ENCODE measurements at places on chromosomes 5 and 9.

GRCh38 chr9:93224591-93224990 lies 40.7 kb downstream of the WNK2 start:
- DNase-seq: no peak

GRCh38 chr9:129258823-129259301 lies 80.8 kb upstream of the IER5L start:
- peak; percentile 21 for DNase-seq

- DNase-seq: no peak
Measured at GRCh38 chr5:16557477-16557876, 59.3 kb downstream of the RETREG1 start.

GRCh38 chr9:2257248-2257929 lies 242.2 kb downstream of the SMARCA2 start:
- no peak for DNase-seq

DNA sequence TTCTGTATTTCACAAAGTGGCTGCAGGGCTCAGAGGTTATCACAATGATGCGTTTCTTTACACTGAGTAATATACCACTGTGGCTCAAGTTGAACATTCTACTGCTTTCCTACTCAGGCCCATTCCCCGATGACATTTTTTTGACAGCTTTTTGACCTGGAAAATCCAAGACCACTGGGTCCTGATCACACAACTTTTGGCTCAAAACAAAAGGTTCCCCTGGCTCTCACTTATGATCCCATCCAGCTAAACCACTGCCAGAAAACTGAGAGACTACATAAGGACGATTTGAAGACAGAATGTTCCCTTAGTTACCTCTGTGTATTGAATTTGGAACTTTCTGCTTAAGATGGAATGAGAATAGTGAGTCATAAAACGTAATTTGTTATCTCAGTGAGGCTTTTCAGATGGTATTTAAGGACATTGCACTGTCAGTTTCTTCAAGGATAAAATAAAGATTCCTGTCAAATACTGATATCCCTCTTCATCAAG lies 78.0 kb upstream of the FBXL7 start:
- DNase-seq: no peak

- DNase-seq: no peak
Measured at GRCh38 chr9:36320466-36320865, 62.2 kb upstream of the GNE start.

DNA sequence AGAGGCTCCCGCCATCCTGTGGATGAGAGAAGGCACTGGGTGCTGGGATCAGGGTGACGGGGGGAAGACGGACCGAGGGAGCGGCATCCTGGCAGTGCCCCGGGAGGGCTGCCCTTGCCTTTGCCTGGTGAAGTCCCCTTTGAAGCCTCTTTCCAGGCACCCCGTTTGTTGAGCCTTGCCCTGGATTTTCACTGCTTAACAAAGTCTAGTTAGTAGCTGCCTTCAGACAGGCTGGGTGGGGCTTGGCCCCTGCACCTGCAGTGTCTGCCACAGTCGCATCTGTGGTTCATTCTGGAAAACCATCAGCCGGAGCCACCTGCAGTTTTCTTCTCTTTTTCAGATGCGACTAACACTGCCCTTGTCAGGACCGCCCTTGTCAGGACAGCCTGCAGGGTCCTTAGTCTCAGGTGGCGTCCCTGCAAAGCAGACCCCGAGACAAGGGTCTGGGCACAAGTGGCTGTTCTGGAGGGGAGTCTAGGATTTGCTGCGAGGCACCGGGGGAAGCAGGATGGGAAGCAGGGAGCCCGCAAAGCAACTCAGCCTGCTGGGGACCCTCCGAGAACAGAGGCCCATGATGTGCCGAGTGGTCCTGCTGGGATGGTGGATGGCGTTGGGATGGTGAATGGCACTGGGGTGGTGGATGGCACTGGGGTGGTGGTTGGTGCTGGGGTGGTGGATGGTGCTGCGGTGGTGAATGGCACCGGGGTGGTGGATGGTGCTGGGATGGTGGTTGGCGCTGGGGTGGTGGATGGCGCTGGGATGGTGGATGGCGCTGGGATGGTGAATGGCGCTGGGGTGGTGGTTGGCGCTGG lies 147.9 kb upstream of the COL5A1 start:
- DNase-seq: no peak

GRCh38 chr9:17075758-17076485 lies 58.9 kb upstream of the CNTLN start:
- no peak for DNase-seq

DNA sequence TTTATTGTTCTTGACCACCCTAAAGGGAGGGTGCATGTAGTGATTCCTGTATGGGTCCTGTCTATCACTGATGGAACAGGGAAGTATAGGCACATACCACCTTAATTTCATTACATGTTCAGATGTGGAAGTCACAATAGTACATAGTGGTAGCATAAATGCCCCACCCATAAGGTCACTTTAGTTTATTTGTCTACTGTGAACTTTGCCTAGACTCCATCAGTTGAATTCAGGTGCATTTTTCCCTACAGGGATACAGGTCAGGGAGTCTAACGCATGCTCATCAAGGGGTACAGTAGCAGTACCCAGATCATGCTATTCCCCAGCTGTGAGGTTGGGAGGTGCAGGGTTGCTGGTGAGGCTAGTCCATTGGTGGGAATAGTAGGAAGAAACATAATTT lies 175.0 kb downstream of the MEF2C start:
- DNase-seq: no peak

- no peak for DNase-seq
Measured at GRCh38 chr5:56622141-56622540, 193.2 kb upstream of the MAP3K1 start.

- DNase-seq: no peak
Measured at GRCh38 chr5:103487218-103487617, 75.4 kb downstream of the NUDT12 start.

- no peak for DNase-seq
Measured at GRCh38 chr9:130233587-130233945, 32.0 kb upstream of the HMCN2 start.

- DNase-seq: no peak
Measured at GRCh38 chr5:92991581-92992067, 589.4 kb downstream of the NR2F1-AS1 start.

GRCh38 chr5:95284572-95285408 lies at the start of gene MCTP1:
Gene MCTP1, minus strand, starts transcription at chr5:95285094.
- DNase-seq: no peak

DNA sequence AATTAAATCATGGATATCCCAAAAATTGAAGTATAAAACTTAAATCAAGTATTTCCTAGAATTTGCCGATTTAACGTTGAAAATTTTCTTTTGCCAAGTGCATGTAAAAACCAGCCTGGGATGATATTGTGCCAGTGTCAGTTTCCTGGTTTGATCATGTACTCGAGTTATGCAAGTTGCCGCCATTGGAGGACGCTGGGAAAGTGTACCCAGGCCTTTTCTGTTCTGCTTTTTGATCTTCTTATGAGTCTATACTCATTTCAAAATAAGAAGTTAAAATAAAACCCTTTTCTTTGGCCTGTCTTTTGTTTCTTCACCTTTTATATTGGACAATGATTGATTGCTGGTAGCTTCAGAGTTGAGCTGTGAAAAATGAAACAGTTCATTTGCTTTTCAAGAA lies 93.1 kb upstream of the NFIL3 start:
- DNase-seq: no peak

- no peak for DNase-seq
Measured at GRCh38 chr9:89378541-89378940, 60.2 kb downstream of the SECISBP2 start.

GRCh38 chr9:115171921-115172388 lies 54.0 kb upstream of the TNC start:
- no peak for DNase-seq

- DNase-seq: peak; percentile 6
Measured at GRCh38 chr5:72523960-72524582, 16.9 kb upstream of the ZNF366 start.

GRCh38 chr9:127395497-127396252 lies 1.3 kb upstream of the SLC2A8 start:
- no peak for DNase-seq

DNA sequence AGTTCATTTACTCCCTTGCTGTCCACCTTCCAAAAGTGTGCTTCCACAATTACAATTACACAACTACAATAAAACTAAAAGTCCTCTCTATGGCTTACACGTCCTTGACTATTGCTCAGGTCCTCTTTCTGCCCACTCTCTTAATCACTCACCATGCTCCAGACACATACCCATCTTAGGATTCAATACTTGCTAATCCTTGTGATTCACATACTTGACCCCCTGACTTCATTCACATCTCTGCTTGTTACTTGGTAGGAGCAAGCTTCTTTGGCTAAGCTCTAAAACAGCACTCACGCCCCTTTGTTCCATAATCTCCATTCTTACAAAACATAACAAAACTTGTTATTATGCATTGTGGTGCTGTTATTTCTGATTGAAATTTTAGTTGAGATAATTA lies 215.8 kb downstream of the EDIL3 start:
- DNase-seq: no peak

DNA sequence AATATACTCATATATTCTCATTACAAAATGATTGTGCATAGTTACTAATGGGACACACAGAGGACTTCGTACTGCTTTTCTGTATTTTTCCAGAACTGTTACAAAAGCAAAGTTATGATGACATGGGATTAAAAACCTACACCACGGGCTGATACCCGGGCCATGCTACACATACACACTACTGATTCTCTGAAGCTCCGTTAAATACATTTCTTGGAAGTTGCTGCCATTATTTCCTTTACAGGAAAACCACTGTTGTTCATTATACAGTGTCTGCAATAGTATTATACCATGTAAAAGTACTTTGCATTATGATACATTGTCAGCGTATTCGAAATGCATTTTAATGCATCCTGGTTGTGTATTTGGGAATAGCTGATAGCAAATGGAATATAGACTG lies 32.5 kb downstream of the EBF1 start:
- no peak for DNase-seq

DNA sequence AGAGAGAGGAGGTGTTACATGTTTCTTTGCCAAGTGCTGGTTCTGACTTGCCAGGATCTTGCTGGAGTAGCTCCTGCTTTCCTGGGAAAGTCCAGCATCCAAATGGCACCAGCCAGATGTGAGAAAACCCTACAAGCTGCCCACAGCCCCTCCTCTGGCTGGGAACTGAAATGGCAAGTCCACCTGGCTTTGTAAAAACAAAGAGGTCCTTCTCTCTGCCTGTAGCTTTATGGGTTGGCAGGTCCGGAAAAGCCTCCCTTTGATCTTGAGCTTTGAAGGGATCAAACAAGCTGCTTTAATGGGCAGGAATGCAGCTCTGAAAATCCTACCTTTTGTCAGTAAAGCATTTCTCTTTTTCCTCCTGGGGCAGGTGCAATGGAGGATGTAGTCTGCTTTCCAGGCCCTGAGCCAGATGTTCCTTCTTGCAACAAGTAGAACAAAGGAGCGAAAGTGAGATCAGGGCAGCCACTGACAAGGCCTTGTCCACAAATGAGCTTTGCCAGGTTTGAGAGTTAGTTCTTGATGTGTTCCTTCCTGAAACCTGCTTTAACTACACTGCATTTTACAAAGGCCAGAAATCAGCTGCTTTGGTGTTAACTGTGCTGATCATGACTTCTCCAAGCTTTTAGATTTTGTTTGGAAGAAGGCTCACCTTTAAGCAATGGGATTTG lies 456.7 kb downstream of the ZNF608 start:
- no peak for DNase-seq

- DNase-seq: no peak
Measured at GRCh38 chr5:53211799-53212198, 102.2 kb upstream of the MOCS2 start.

DNA sequence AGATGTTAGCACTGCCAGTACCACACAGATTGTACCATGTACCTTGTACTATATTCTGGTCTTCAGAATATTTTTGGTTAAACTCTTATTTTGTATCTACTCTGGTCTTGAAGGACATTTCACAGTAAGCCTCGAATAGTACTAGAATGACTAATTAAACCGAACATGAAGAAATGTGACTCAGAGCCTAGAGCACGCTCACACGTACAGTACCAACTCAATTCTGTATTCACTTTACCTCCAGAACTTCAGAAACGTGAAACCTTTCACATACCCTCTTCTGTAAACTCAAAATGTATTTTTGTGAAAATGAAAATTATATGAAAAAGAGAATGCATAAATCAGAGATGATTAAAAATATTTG lies 112.8 kb downstream of the MVB12B start:
- no peak for DNase-seq

DNA sequence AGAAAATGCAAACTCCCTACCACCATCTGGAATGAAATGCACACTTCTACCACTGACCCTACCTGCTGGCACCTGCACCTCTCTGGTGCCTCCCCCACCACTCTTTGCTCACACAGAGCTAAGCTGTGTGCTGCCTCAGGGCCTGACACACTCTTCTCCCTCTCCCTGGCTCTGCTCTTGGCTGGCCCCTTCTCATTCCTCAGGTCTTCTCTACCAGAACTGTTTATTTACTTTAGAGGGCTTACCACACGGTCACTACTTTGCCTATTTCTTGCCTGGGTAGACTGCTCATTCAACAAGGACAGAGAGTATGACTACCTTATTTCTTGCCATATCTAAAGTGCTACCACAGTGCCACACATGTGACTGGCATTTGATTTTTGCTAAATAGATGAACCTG lies 3.3 kb downstream of the REEP5 start:
- no peak for DNase-seq
